ENCODE measurements at places on chromosomes 2 and 18.

DNA sequence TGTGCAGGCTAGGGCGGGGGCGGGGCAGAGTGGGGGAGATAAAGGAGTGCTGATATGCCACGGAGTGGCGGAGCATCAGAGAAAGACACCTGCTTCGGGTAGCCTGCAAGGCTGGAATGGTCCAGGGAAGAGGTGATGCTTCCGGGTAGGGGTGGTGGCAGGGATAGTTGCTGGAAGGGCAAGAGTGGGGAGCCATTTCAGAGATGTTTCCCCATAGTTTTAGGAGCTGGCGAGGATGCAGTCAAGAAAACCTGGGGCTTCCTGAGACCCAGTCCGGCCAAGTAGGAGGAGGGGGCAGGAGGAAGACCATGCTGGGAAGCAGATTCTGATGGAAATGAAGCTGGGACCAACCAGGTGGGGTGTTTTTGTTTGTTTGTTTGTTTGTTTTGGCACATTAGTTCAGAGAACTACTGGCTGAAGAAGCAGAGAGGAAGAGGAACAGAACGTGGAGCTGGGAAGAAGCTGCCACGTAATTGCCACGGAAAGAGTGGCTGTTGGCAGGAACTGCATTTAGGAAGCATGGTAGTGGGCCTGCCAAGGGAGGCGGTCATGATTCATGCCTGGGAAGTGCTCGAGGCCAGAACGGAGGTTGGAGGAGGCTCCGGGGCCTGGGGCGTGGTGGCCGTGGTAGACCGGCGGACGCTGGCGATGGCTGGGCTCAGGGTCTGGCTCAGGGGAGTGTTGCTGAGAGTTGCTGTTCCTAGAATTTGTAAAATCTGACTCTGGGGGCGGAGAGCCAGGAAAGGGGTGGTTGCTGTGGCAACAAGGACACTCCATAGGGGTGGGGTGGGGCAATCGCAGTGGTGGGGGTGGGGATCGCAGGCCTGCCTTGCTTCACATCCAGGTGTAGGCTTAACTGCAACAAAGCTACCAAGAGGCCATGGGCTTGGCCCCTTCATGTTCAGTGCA is 8.6 kb upstream of the INPP5D start:
- no peak for DNase-seq

DNA sequence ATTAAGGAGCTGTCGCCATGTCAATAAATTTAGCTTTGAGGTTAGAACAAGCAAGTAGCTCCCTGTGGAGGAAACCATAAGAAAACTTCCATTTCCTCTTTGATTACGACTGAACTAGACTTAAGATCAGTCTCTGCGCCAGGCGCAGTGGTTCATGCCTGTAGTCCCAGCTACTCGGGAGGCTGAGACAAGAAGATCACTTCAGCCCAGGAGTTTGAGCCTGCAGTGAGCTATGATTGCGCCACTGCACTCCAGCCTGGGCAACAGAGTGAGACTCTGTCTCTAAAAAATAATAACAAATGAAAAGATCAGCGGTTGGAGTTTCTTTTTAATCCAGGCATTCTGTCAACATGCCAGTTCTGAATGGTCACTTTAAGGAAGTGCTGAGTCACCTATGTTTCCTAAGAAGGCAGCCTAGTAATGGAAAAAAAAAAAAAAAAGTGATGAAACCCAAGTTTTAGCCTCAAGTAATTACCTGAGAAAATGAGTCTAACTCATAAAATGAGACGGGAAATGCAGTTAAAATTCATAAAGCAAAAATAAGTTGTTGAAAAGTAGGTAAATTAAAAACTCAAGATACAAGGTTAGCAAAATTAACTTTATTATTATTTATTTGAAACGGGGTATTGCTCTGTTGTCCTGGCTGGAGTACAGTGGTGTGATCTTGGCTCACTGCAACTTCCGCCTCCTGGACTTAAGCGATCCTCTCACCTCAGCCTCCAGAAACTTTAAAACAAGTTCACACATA is 10.2 kb downstream of the C18orf32 start:
- DNase-seq = no peak

DNA sequence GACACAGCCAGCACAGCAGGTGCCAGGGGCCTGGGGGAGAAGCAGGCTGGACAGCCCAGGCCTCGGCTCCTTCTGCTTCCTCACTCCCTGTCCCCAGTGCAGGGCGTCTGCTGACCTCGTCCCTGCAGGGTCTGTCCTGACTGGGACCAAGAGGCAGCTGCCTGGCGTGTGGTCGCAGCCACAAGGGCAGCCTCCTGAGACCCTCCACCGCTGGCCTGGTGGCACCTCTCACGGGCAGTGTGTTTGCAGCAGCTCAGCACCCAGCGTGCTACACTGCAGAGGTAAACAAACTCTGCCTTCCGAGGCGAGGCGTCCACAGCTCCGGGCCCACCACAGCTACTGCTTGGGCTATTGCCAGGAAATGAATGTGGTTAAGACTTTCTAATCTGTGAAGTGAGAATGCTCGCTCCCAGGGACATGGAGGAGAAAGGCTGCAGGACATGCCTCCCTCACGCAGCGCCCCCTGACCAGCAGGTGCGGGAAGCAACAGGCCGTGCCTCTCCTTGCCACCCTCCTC is 46.1 kb upstream of the HPCAL1 start:
- DNase-seq = no peak

- DNase-seq = no peak
Measured at GRCh38 chr2:225009768-225010167, 32.5 kb downstream of the DOCK10 start.

- peak; percentile 62 for DNase-seq
Measured at GRCh38 chr2:207505728-207506127, 24.0 kb upstream of the CREB1 start.

GRCh38 chr2:12169721-12170120 is 423.3 kb downstream of the LPIN1 start:
- DNase-seq = peak; percentile 98
